ENCODE measurements at places on chromosomes 13 and 19.
A peak's percentile ranks its signal among the peaks of the same experiment; 100 is the strongest.

DNA sequence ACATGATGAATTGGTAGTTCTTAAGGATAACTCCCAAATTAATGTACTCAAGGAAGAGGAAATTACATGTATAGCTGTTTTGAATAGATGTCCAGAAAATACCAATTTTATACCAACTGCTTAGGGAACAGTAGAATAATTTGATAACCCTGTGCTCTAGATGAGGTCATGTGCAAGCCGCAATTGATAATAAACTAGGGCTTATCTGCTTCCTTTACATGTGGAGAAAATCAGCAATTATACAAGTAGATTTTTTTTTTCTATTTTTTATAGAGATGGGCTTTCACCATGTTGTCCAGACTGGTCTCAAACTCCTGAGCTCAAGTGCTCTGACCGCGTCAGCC, 9.3 kb downstream of the TPT1 start:
- DNase-seq, result no peak

GRCh38 chr19:18073197-18073596, 13.5 kb downstream of the IL12RB1 start:
- no peak for DNase-seq

- no peak for DNase-seq
These were observed 1366.6 kb upstream of the MIR17HG start for GRCh38 chr13:89980896-89981295.

GRCh38 chr19:16133818-16134217, 9.7 kb upstream of the HSH2D start:
- DNase-seq, result no peak

- no peak for DNase-seq
These were observed 1.7 kb upstream of the RASIP1 start for GRCh38 chr19:48742096-48742495.

- DNase-seq, result no peak
These were observed 472.3 kb downstream of the IRS2 start for GRCh38 chr13:109314101-109314500.

GRCh38 chr13:29594303-29594709, 1.2 kb downstream of the SLC7A1 start:
- peak; percentile 61 for DNase-seq

DNA sequence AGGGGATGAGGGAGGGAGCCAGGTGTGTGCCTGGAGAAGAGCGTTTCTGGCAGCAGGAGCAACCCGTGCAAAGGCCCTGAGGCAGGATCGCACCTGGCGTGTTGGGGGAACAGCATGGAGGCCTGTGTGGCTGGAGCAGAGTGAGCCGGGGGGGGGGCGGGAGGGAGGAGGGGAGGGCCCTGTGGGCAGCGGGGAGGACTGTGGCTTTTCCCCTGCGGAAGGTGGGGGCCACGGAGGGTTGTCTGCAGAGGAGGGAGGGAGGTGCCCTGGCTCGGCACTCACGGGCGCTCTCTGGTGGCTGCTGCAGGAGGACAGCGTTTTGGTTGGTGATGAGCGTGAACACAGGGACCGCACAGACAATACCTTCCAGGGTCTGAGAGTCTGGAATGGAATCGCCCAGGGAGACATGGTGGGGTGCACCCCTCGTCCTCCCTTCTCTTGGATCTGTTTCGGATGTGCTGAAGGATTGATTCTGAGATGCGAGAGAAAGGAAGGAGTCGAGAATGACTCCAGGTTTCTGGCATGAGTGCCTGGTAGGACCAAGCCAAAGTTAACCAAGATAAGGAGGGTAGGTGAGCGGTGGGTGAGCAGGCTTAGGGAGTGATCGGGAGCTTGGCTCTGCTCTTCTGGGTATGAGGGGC, 6.5 kb downstream of the RAB11B start:
- DNase-seq, result peak; percentile 38

- DNase-seq, result no peak
These were observed 172.8 kb downstream of the EFNB2 start for GRCh38 chr13:106362707-106363106.

DNA sequence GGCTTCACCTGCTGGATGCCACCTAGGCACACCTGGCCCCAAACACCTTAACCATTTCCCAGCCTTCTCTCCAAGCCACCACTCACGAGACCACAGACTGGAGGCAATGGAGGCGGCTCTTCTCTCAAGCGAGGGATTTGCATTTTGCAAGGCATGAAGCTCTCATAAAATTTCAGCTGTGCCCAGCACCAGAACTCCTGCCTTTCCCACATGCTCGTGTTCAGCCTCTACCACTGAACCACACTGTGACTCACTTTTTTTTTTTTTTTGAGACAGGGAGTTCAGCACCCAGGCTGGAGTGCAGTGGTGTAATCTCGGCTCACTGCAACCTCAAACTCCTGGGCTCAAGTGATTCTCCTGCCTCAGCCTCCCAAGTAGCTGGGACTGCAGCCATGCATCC, 10.6 kb downstream of the NANOS3 start:
- no peak for DNase-seq

DNA sequence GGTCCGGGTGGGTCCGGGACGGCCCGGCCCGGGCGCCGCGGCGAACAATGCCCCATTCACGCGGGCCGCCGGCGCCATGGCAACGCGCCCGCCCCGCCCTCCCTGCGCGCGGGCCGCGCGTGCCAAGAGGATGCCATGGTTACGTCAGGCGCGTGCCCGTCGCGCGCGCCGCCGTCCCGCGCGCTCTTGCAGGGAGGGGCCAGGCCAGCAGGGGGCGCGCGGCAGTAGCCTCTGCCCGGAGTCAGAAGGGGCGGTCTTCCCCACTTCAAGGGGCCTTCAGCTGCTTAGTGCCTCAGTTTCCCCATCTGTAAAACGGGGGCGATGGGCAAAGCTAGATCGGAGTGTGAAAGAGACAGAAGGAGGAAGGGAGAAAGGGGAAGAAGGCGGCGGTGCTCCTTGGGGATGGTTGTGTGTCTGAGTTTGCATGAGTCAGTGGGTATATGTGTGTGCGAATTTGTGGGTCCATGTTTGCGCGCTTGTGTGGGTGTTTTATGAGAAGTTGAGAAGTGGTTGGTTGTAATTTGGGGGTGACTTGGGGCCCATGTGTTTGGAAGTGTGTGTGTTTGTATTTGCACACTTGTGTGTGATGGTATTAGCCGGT, 11.6 kb upstream of the NFIX start:
- peak; percentile 78 for DNase-seq

DNA sequence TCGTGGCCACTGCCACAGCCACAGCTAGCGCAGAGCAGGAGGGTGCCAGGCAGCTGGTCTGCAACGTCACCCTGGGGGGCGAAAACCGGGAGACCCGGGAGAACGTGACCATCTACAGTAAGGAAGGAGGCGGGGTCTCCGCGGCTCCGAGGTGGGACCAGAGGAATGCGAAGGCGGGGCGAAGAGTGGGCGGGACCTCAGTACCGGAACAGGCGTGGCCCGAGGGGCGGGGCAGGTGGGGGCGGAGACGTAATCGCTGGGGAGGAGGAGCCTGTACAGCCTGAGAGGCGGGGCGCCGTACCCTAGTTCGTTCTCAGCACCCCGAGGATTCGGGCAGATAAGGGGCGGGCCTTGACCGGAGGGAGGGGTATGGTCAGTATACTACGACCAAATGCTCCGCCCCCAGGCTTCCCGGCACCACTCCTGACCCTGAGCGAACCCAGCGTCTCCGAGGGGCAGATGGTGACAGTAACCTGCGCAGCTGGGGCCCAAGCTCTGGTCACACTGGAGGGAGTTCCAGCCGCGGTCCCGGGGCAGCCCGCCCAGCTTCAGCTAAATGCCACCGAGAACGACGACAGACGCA, 2.5 kb downstream of the ICAM5 start:
- no peak for DNase-seq

DNA sequence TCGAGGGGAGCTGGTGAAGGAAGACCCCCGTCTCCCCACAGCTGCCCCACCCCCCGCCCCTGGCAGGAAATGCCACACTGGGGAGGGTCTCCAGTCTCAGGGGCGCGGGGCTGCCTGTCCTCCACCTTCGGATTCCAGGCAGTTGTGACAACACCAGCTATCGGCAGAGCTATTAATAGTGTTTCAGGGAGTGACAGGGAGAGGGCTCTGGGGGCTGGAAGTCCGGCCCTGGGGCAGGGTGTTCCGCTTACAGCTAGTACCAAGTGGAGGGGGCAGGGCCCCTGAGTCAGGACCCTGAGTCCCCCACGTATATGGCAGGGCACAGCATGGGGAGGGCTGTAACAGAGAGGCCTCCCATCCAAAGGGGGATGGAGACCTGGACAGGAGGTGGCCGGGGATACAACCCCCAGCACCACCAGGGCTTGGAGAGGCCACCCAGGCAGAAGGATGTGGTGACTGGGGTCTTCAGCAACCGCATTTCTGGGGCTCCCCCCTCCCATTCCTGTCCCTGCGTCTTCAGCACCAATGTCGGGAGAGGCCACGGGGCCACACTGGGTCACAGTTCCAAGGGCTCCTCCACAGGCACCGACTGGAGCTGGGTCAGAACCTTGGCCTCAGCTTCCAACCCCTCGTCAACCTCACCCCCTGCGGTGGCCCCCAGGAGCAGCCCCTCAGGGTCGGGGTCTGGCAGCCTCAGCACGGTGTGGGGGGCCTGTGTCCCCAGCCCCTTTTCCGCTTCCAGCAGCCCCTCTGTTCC, 3.9 kb downstream of the SIX5 start:
- no peak for DNase-seq

GRCh38 chr13:109271061-109271460, 515.3 kb downstream of the IRS2 start:
- DNase-seq, result no peak

DNA sequence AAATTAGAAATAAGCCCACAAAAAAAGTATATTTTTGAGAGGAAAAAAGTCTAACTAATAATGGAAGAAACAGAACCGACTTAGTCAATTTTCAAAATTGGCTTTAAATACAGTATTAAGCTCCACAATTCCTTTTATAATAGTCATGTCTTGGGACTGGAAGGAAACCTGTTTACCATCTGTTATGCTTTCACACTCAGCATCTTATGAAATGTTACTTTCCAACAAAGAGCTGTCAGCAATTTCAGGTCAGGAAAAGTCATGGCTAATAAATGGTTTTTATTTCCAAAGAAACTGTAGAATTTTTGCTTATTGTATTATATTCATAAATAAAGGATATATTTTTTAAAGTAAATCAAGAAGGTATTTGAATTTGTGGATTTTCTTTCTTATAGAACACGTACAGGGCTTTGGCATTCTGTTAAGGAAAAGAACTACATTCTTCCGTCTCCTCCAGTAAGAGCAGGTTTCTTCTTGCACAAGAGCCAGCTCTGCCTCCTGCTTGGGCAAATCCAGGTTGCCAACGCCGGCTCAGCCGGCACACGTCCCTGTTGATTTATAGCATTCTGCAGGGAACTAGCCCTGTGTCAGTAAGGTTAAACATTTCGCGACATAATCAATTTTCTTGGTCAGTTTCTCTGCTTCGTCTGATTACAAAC, 52.9 kb upstream of the GPR12 start:
- DNase-seq, result no peak

GRCh38 chr13:75512253-75512652, 25.4 kb downstream of the COMMD6 start:
- no peak for DNase-seq

DNA sequence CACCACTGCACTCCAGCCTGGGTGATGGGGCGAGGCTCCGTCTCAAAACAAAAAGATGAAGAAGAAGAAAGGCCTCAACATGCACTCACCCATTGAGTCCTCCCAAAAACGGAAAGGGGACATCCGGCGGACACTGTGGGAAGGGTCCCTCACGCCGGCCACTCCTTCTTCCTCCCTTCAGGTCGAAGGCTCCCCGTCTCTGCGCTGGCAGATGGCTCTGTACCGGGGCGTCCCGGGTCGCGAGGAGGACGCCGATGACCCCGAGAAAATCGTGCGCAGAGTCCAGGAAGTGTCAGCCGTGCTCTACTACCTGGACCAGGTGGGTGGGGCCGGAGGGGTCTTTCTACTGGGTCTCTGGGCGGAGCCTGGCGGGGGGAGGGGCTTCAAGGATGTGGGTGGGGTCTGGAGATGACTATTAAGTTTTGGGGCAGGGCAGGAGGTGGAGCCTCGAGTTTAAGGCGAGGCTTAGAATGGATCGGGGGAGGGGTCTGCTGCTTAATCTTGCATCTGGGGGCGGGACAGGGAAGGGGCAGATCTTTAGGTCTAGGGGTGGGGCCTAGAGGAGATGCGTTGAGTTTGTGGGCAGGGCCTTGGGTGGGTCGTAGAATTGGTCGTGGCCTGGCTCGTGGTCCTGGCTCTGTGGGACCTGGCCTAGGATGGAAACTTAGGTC, 90.2 kb downstream of the MAP4K1 start:
- no peak for DNase-seq

- no peak for DNase-seq
These were observed 590.3 kb upstream of the MIR17HG start for GRCh38 chr13:90757127-90757680.

GRCh38 chr13:87087741-87088140, 583.4 kb upstream of the SLITRK5 start:
- no peak for DNase-seq

DNA sequence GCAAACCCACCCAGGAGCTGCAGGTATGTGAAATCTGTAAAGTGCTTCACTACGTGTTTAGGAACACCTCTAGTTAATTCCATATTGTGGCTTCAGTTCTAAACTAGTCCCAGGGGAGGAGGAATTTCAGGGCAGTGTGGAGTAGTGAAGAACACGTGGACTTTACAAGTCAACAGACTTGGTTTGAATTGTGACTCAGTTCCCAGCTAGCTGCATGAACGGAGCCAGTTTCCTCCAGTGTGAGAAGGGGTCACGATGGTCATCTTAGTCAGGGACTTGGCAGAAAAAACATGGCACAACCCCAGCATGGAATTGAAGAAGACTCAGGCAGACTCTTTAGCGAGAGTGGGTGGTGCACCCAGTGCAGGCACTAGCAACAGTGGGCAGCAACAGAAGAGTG, 175.7 kb upstream of the UBL3 start:
- no peak for DNase-seq

DNA sequence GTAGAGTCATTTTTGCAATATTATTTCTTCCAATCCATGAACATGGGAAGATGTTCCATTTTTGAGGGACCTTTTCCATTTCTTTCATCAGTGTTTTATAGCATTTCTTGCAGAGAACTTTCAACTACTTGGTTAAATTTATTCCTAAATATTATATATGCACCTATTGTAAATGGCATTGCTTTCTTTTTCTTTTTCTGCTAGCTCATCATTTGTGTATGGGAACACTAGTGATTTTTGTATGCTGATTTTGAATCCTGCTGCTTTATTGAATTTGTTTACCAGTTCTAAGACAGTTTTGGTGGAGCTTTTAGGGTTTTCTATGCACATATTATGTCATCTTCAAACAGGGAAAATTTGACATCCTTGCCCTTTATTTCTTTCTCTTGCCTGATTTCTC, 7.2 kb upstream of the CYP4F2 start:
- DNase-seq, result no peak

- no peak for DNase-seq
These were observed 476 bp downstream of the TYK2 start for GRCh38 chr19:10379880-10380312.

DNA sequence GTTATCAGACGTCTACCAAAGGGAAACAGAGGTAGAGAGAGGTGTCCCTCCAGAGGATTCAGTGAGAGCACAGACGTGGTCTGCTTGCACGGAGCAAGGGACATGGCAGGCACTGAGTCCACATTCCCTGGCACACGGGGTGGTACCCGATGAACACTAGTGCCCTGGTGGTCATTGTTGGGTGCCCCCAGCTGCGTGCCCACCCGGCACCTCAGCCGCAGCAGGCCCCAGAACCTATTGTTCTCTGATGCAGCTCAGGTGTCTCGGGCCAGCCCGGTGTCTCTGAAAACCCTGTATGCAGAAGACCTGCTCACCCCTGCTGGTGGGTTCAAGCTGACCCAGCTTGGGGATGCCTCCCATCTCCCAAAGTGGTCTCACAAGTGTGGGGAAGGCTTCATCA, 11.9 kb downstream of the SUGP1 start:
- DNase-seq, result no peak
